NCI-H1105 (cell line): ENCODE measurements at places on chromosomes 3 and 15.

DNA sequence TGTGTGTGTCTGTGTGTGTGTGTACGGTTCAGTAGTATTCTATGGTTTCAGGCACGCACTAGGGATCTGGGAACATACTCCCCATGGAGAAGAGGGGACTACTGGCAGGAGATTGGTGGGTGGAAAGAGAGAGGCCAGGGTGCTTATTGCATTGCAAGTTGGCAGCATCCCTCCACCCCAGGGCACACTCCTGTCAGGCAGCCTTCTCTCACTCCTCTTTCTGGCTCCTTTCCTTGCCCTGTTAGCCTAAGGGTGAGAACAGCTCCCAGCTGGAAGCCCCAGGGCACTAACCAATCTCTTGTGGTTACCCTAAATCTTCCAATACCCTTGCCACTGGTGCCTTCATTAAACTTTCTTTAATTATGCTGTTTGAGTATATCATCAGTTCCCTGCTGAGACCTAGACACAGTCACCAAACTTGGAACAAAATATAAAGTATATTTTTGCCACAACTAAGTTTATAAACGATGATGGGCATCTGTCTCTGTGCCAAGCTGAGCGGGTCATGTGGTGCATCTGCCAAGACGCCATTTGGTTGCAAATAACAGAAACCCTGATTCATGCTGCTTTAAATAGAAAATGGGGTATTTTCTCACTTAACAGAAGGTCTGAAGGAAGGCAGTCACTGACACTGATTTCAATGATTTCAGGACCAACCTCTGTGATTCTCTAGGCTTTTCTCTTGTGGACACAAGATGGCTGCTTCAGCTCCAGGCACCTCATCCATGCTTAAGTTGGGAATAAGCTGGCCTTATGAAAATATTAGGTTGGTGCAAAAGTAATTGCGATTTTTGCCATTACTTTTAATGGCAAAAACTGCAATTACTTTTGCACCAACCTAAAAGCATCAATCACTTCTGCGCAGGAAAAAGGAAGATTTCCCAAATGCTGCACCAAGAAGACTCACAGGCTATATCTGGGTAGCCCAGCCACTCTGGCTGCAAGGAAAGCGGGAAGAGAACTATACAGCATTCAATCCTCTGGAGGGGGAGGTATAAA, 476.9 kb upstream of the PROK2 start:
- no peak for DNase-seq

GRCh38 chr15:100901702-100902435, 17.3 kb upstream of the LRRK1 start:
- DNase-seq, result no peak

- DNase-seq, result no peak
These were observed 70.2 kb upstream of the HRH1 start for GRCh38 chr3:11084098-11084497.

GRCh38 chr3:58214484-58215316, 3.9 kb upstream of the DNASE1L3 start:
- DNase-seq, result no peak

GRCh38 chr3:46375218-46375617, 4.5 kb downstream of the CCR5 start:
- DNase-seq, result no peak

- no peak for DNase-seq
These were observed 36.7 kb upstream of the ZBTB38 start for GRCh38 chr3:141331377-141332318.

GRCh38 chr3:128426128-128426921, 40.4 kb downstream of the DNAJB8 start:
- no peak for DNase-seq

- no peak for DNase-seq
These were observed 4.3 kb downstream of the RYR3 start for GRCh38 chr15:33315044-33315443.

DNA sequence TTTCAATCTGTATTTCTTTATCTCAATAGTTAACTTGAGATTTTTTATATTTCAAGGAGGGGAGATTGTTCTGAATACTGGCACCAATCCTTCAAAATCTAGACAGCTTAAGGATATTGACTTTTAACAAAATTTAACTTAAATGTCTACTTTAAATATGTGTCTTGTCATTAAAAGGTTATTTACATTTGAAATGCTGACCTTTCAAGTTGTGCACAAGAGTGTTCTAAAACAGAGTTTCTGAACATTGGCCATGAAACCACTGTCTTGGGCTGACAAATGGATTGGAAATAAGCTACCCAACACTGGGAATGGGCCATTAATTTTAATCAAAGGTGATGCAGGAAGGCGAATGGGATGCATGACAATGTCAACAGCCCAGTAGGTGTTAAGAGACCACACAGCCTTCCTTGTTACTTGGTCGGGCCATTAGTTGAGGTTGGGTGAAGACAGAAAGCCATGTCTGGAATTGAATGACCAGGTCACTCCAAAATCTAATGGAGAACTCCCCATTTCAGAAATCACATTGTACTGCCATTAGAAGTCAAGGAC, 128.5 kb downstream of the CDIN1 start:
- DNase-seq, result no peak

DNA sequence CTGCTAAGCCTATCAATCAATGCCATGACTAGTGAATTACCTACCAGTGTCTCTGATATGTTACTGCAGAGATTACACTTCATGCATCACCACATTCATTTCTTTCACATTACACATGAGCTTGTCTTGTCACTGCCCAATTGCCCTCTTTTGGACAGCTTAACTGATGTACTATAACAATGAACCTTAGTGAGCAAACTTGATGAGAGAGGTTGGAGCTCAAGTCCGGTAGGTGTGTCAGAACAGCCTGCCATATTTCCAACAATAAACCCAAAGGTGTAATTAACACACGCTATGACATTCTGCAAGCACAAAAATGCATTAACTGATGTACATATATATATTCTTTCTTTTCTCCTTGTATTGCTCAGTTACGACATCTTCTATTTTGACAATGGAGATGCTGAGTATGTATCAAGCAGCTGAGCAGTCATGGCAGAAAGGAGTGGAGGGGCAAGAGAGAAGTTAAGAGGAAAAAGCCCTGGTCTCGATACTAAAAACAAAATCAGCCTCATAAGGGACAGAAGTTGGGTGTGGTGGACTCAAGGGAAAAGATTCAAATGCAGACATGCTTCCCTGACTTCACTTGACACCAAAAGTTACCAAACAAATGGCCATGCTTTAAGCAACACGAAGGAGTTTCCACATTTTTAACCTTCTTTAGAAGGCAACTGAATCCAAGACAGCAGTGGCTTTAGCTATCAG, 538.2 kb downstream of the FOXP1 start:
- no peak for DNase-seq

GRCh38 chr15:43325039-43325684, 5.2 kb downstream of the LCMT2 start:
- DNase-seq, result no peak

- DNase-seq, result peak; percentile 58
These were observed 66.4 kb upstream of the NR2E3 start for GRCh38 chr15:71743861-71744382.

DNA sequence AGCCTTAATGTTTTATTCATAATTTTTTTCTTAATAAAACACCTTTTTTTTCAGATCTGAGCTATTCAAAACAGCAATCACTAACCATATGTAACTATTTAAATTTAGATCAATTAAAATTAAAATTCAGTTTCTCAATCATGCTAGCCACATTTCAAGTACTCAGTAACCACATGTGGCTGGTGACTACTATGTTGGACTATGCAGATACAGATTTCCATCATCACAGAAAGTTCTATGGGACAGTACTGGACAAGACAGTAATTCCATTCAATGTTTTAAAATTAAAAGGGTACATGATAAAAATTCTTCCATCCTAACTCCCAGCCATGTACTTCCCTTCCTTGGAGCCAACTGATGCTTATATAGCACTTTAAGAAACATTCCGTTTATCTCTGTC, 119.3 kb downstream of the GLDN start:
- no peak for DNase-seq

- no peak for DNase-seq
These were observed 25.2 kb downstream of the SNAPC5 start for GRCh38 chr15:66472176-66472999.

- no peak for DNase-seq
These were observed 498 bp upstream of the SEMA4B start for GRCh38 chr15:90200534-90201129.

DNA sequence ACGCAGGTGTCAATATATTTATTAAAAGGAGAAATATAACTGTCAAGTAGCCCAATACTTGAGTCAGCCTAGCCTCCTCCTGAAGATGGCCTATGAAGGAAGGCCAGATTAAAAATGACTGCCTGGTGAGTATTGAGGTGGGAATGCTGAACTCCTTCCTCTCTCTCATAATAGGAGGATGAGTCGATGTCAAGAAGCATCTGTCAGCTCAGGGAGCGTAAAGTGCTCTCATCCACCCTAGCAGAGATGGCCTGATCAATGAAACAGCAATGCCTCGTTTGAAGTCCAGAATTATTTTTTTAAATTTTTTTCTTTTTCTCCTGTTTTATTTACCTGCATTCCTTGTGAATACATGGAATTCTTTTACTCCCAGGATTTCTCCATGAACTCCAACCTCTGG, 58.3 kb downstream of the SCN10A start:
- no peak for DNase-seq

GRCh38 chr3:178900029-178900646, 171.5 kb downstream of the ZMAT3 start:
- peak; percentile 96 for DNase-seq

- DNase-seq, result no peak
These were observed 271.0 kb downstream of the EDEM1 start for GRCh38 chr3:5458526-5458925.

- DNase-seq, result peak; percentile 44
These were observed 101.6 kb downstream of the ZPLD1 start for GRCh38 chr3:102536456-102536855.
